Right lung (tissue), 10 donors: ENCODE measurements at places on chromosomes 5 and 9. TPM values are rescaled to one million over a fixed set of nuclear protein-coding genes. Genes with fewer than 3 reads are reported as not detected.

Gene CATSPER3
- polyA plus RNA-seq = 0.84 TPM

Gene THBS4
- polyA plus RNA-seq = 4.5 TPM

Gene SKP2
- polyA plus RNA-seq = 43.1 TPM

Gene ZNG1E
- polyA plus RNA-seq = 48.4 TPM

Gene OR2V2
- polyA plus RNA-seq = 0.04 TPM

Gene ABCA2
- 18.1 TPM for polyA plus RNA-seq

Gene CDKN2A
- 0.39 TPM for polyA plus RNA-seq

- DNase-seq = no peak
Measured at GRCh38 chr9:135081731-135082130, 5.7 kb upstream of the OLFM1 start.

DNA sequence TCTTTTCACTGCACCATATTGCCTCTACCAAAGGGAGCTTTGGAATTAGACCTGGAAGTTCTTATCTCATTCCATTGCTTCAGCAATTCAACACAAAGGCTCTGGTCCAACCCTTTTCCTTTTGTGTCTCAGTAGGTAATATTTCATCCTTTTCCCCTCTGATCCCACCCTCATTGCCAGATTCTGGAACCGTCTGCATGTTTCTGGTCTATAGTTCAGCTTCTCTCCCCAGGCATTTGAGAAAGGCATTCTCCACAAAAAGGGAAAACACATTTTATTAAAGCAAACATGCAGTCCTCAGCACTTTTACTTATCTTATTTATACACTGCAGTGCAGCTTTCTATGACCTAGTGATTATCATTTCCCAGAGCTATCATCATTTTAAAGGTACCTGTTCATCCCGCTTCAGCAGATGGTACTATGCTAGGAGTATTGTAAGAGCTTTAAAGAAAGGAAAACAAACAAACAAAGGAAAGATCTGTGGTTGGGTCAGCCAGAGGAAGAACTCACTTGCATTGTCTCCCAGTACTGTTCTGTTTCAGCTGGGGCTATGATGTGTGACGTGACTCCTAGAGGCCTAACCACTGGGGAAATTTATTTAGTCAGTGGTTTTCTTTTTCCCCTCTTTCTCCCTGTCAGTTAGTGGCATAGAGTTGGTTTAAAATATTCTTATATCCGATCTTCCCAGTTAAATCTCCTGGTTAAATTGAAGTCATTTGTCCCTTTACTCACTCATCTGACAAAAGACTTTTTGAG, 269.2 kb downstream of the TMEM38B start:
- no peak for DNase-seq

DNA sequence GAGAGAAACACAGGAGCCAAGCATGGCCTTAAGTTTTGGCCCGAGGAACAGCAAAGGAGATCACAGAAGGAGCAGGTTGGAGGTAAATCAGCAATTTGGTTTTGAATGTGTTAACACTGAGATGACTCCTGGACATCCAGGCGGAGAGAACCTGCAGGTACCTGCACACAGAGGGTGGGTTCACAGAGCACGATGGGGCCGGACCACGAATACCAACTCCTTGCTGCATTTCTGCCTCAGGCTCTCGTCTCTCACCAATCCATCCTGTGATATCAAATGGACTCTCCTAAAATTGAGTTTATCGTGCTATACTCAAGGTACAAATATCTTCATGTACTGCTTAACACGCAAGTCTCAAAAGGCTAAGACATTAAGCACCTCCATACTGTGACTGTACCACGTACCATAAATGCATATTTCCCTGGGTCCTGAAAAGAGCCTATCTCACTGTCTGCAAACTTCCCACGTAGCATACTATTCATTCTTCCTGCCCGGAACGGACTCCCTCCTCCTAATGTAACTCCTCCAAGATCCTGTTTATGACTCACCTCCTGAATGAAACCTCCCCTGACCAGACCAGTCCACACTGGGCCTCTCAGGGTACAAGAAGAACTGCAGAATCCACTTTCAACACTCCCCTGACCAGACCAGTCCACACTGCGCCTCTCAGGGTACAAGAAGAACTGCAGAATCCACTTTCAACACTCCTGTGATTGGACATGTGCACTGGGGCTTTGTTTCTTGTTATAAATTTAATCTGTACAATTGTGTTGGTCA, 380.8 kb upstream of the RFX3 start:
- DNase-seq = no peak

DNA sequence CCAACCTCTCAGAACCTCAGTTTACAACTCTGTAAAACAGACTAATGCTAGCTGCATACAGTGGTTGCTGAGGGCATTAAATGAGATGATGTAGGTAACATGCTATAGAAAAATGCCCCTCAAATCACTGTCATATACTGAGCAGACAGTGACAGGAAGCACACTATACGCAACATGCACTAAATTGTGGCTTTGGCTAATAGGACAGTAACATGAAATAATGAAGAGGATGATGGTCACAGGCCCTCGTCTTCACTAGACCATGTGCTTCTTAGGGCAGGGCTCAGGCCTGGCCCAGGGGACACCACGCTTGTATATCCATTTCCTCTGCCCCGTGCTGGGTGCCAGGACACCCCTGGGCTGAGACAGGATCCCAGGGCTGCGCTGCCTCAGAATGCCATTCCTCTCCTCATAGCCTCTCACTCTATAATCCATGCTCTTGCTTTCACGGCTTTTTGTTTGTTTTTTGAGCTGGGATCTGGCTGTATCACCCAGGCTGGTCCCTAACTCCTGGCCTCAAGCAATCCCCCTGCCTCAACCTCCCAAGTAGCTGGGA, 18.9 kb downstream of the CSF1R start:
- DNase-seq = no peak

DNA sequence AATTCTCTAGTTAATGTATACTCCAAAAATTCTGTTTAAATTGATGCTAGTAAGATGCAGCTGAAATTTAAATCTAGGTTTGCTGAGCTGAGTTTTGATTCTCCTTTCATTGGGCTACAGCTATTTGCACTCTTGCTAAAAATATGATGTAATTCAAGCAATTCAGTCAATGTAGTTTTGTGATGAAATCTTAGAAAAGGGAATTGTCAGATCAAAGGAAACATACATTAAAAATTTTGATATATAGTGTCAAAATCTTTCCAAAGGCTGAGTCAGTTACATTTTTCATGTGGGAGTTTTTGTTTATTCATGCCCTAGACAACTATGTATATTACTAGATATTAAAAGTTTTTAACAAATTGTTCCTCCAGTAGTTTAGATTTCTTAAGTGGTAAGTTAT, 334.9 kb upstream of the DAB2 start:
- no peak for DNase-seq

DNA sequence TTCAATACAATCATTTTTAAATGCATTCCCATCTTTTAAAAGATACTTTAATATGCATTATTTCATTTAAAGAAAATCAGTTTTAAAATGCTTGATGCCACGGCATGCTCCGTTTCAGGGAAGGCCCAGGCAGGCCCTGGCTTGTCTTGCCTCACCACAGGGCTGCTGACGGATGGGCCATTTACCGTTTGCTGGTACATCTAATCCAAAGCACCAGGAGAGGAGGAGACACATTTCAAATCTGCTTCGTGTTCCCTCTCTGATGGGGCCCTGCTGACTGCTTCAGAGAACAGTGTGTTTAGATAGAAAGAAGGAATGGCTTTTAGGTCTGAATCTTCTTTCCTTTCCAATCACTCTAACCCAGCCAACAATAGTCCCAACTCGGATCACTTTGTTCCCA, 185.2 kb downstream of the DCP2 start:
- no peak for DNase-seq
